GM18507 (cell line): ENCODE measurements at places on chromosomes 11 and 22.

DNA sequence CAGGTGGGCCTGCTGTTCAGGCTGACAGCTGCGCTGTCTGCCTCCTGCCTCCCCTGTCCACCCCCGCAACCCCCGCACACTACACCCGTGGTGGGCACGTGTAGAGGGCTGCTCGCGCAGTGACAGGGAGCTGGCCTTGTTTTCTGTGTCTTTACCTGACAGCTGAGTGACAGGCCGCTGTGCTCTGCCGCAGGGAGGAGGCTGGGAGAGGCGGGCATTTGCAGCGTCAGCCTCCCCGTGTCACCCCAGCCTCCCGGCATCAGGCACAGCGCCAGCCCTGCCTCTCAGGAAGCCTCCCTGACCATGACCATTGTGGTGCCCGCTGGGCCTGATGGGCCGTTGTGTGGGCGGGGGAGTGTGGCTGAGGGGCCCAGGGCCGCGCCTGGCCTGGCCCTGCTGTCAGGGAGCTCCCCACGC, 32.0 kb upstream of the RELT start:
- DNase-seq, result no peak

DNA sequence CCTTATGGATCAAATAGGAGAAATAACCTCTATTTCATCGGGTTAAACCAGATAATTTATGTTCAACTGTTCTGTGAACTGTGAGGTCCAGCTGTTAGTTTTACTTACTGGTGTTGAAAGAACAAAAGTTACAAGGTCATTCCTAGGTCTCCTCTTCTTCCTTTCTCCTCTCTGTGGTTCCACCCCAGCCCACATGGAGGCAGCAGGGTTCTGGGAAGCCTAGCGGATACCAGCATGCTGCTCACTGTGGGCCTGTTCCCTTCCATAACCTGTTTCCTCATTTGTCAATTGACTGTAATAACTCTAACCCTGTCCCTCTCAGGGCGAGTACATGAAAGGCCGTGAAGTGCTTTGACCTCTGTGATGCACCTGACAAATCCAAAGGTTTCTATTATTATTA, 27.8 kb downstream of the RELT start:
- DNase-seq, result no peak

- DNase-seq, result no peak
Observed at GRCh38 chr22:46678785-46679700, 58.9 kb downstream of the GRAMD4 start.

GRCh38 chr11:131234221-131234620, 136.2 kb upstream of the NTM start:
- DNase-seq, result no peak

GRCh38 chr11:45151362-45151982, 5.0 kb downstream of the PRDM11 start:
- DNase-seq, result no peak
